Activated CD8-positive, alpha-beta T cell treated with anti-CD3 and anti-CD28 coated beads for 36 hours (primary cell): ENCODE measurements at places on chromosomes 7 and 10. TPM values are rescaled to one million over a fixed set of nuclear protein-coding genes. Genes with fewer than 3 reads are reported as not detected.

The CALHM1 gene
- total RNA-seq = not detected

The PTPRZ1 gene
- total RNA-seq = not detected

The NHLRC2 gene
- total RNA-seq = 23.0 TPM

The PYROXD2 gene
- total RNA-seq = 5.3 TPM

The EBLN1 gene
- total RNA-seq = not detected

The JAKMIP3 gene
- total RNA-seq = 0.18 TPM

The FAM25C gene
- total RNA-seq = not detected

The CADPS2 gene
- not detected for total RNA-seq

The SYNPO2L gene
- total RNA-seq = not detected

The PITX3 gene
- total RNA-seq = 0.23 TPM

The TAS2R60 gene
- not detected for total RNA-seq

The CEP55 gene
- 44.6 TPM for total RNA-seq

The GNAI1 gene
- total RNA-seq = 2.8 TPM

The SFTPA1 gene
- not detected for total RNA-seq

The GLI3 gene
- total RNA-seq = not detected

The NPFFR1 gene
- total RNA-seq = not detected

The CPXM2 gene
- not detected for total RNA-seq

The FXYD4 gene
- not detected for total RNA-seq

The SPDYE2B gene
- not detected for total RNA-seq

The RNF32 gene
- 0.43 TPM for total RNA-seq

The ZNF239 gene
- 1.3 TPM for total RNA-seq

The MYH16 gene
- total RNA-seq = not detected

The CHN2 gene
- total RNA-seq = 1.8 TPM

The AGAP9 gene
- 3.6 TPM for total RNA-seq

The RADIL gene
- total RNA-seq = 0.65 TPM

The FAM180A gene
- not detected for total RNA-seq

The C10orf105 gene
- total RNA-seq = 0.27 TPM

The TMEM213 gene
- not detected for total RNA-seq

The UCN3 gene
- not detected for total RNA-seq

The GPR26 gene
- not detected for total RNA-seq

The CDNF gene
- 1.8 TPM for total RNA-seq

The FFAR4 gene
- not detected for total RNA-seq

The RAPGEF5 gene
- total RNA-seq = 0.92 TPM

The CTAGE15 gene
- 0.83 TPM for total RNA-seq

The MAT1A gene
- not detected for total RNA-seq

The GIMAP8 gene
- 8.6 TPM for total RNA-seq

The MALRD1 gene
- total RNA-seq = 0.41 TPM

The ZNF467 gene
- total RNA-seq = 0.09 TPM

The NUTM2A gene
- total RNA-seq = 0.54 TPM

The C10orf95 gene
- 0.20 TPM for total RNA-seq

The BTBD16 gene
- total RNA-seq = not detected

The TSPAN14 gene
- 45.5 TPM for total RNA-seq

The TMEM273 gene
- total RNA-seq = 16.6 TPM

The HOGA1 gene
- total RNA-seq = not detected

The C10orf62 gene
- total RNA-seq = not detected

The RAMP3 gene
- not detected for total RNA-seq

The CLDN15 gene
- 14.2 TPM for total RNA-seq

The PRKAR2B gene
- 1.3 TPM for total RNA-seq

The ADO gene
- total RNA-seq = 28.9 TPM

The CYP3A4 gene
- not detected for total RNA-seq

The IFIT2 gene
- 39.2 TPM for total RNA-seq

The NODAL gene
- total RNA-seq = not detected

The GHRHR gene
- total RNA-seq = not detected

The MUC12 gene
- total RNA-seq = not detected

The TFR2 gene
- total RNA-seq = 11.9 TPM

The SPDYE6 gene
- not detected for total RNA-seq

The HOXA6 gene
- not detected for total RNA-seq

The PSD gene
- 10.4 TPM for total RNA-seq
